NCI-H510A (cell line): ENCODE measurements at places on chromosomes 1 and 21.

DNA sequence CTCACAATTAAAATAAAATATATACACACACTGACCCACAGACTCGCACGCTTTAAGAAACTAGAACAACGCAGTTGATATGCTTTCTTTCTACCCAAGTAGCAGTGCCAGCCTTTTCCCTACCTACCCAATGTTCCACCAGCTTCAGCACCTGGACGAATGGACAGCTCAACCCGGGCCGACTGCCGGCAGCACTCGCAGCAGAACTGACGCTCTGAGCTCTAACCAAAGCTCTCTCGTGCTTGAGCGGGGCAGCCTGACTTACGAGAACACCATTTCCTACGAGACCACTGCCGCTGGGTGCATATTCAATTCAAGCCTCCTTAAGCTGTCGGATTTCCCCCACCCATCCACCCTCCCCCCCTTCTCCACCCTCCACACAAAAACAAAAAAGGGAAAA lies 127.4 kb upstream of the DPYD start:
- peak; percentile 12 for DNase-seq

- no peak for DNase-seq
Observed at GRCh38 chr1:36089393-36090121, 865 bp downstream of the ADPRS start.

- DNase-seq = no peak
Observed at GRCh38 chr1:14567056-14567455, 31.4 kb upstream of the KAZN start.

- DNase-seq = no peak
Observed at GRCh38 chr1:3474016-3474415, 19.6 kb downstream of the ARHGEF16 start.

DNA sequence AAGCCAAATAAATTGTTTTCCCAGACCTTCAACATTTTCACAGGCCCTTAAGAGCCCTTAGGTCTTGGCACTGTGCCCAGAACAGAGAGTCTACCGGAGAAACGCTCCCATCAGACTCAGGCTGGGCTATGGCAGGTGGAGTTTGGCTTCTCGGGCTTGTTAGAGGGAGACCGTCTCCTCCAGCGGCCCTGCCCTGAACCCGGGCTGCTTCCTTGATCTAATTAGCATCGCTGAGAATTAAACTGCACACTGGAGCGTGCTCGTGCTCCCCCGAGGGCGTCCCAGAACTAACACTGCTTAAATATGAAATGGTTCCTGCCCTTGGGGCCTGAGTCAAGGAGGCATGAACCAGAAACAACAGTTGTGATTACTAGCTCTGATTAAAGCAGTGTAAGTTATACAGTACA lies 634.4 kb downstream of the MATN1 start:
- DNase-seq = peak; percentile 66

- no peak for DNase-seq
Observed at GRCh38 chr21:34260277-34261008, 103.4 kb upstream of the KCNE2 start.

DNA sequence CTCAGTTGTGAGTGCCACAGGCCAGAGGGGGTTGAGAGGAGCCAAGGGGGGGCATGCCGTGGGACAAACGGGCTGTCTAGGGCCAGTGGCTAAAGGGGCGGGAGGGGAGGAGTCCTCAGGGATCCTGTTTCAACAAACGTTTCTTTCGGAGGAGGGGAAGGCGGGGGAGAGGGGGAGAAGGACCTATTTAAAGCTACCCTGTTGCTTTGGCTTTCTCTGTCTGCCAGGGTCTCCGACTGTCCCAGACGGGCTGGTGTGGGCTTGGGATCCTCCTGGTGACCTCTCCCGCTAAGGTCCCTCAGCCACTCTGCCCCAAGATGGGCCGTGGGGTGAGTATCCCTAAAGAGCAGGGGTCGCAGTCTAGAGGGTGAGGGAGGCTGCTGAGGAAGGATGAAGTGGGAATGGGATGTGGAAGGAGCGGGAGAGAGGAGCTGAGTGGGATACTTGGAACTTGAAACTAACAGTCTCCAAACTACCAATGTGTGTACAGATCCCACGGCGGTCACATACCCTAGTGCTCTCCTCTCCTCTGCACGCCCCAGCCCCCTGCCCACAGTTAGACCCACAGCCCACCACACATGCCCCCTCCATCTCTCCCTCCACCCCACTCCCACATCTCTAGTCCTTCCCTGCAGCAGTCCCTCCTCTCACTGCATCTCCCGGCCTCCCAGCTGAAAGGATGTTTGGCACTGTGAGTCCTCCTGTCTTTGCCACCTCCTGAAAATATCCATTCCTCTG lies at the start of gene ATP1A2:
TSS of gene ATP1A2 (plus strand) at position 215 of the 738 bp plus-strand sequence. CDS start at position 318, 103 bp downstream.
- DNase-seq = no peak

DNA sequence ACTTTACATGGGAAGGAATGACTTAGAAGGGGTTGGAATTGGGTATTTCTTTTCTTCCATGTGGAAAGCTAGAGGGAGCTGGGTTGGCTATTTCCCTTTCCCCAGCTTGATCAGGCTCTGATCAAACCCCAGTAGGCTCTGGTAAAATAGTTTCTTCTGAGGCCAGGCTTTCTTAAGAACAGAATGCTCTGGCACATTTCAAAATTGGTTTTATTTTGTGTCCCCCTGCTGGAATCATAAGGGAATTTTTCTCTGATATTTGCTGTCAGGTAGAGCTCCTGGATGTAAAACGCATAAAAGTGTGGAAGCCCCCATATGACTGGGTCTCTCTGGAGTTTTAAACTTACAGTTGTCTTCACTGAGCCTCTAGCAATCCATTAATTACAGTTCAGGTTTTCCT lies 17.1 kb upstream of the APOBEC4 start:
- DNase-seq = no peak

- DNase-seq = no peak
Observed at GRCh38 chr21:44440241-44441040, 14.9 kb upstream of the LRRC3 start.

GRCh38 chr1:183877053-183877720 lies 72.3 kb downstream of the RGL1 start:
- no peak for DNase-seq

GRCh38 chr1:87115891-87116290 lies 201.5 kb downstream of the HS2ST1 start:
- no peak for DNase-seq

GRCh38 chr1:201282931-201283829 lies at the start of gene PKP1:
Gene PKP1, plus strand, starts transcription at chr1:201283506. Its CDS starts 197 bp downstream, at chr1:201283703.
- DNase-seq = peak; percentile 81

DNA sequence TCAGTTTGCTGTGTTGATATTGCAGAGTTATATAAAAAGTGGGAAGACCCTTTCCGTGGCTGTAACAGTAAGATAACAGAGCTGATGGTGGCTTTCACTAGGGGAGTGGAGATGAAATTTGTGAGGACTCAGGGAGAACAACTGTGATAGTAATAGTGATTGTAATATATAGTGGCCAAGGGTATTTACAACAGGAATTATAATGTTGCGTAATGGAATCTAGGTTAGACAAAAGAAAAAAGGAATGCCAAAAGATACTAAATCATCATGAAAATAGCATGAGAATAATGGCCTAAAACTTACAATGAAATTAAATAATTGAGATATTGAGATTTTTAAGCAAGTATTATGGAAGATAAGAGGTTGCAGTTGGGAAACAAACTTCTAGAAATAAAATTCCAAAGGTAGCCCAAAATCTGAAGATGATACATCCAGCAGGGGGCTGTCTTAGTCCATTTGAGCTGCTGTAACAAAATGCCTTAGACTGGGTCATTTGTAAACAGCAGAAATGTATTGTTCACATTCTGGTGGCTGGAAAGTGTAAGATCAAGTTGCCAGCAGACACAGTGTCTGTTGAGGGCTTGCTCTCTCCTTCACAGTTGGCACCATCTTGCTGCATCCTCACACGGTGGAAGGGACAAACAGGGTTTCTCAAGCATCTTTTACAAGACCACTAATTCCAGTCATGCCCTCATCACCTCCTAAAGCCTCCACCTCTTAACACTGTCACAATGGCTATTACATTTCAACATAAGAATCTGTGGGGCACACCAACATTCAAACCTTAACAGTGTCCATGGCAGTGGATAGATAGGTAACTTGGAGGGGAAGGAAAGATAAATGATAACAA lies 711.2 kb downstream of the MRPL39 start:
- no peak for DNase-seq

- DNase-seq = no peak
Observed at GRCh38 chr21:45836268-45836655, 145.3 kb upstream of the COL6A1 start.

- DNase-seq = no peak
Observed at GRCh38 chr1:78640462-78640861, 9.2 kb upstream of the IFI44 start.

DNA sequence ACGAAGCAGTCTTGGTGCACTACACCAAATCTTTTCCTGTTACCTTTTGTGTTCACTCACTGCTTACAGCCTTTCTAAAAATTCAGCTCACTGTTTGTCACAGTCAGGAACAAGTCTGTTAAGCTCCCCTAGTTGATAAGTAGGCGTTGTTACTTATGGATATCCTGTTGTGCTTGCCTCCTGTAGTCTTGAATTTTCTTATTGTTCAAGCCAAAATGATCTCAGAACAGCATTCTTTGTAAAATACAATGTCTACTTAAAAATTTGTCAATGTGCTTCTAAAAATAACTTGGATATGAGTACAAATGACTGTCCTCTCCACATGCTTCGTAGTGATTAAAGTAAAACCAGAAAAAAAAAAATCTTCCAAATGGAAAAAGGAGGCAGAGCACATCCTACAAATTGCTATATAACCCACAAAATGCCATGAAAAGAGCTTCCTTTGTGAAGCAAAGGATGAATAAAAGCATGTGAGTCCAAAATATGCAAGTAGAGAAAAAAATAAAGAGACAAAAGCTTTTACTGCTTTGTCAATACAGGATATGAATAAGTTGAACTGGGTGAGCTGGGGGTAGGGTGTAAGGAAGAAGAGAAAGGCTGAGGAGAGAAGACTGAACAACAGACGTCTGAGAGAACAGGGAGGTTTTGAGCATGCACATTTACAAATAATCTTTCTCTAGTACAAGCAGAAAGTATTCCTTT lies 228.9 kb upstream of the ADGRL4 start:
- DNase-seq = no peak

DNA sequence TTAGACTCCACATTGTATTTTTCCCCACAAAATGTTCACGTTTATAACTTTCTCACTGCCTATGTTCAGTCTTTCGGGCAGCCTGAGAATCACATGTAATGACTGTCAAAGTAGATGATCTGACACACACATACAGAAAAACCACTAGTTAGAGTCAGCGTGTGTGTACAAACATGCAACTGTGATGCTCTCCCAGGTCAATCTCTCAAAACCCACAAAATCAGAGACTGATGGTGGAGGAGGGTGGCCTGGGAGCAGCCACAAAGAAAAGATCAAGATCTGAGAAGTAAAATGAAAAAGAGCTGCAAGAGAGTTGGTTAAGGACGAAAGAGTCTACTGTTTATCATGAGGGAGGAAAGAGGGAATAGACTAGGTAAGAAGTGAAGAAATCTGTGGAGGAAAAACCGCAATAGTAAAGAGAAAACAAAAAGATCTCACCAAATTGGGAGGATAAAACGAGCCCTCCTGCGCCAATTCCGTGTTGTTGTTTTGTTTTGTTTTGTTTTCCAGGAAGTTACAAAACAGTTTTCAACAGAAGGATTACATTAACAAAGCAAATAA lies 2.3 kb downstream of the EGLN1 start:
- DNase-seq = no peak

DNA sequence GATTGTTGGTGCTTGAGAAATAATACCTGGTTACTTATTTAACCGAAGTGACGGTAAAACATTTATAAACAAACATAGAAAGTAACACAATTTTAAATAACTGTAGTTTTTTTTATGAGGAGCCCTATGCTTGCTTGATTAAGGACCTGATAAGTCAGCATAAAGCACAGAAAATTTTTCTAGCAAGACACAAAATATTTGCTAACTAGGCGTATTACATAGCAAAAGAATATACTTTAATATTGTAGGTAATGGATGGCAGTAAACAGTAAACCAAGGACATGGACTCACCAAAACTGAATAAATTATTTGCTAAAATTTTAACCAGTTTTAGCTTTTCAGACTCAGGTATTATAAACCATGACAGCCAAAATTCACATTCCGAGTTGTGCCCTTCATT lies 90.9 kb downstream of the MAST2 start:
- DNase-seq = no peak

DNA sequence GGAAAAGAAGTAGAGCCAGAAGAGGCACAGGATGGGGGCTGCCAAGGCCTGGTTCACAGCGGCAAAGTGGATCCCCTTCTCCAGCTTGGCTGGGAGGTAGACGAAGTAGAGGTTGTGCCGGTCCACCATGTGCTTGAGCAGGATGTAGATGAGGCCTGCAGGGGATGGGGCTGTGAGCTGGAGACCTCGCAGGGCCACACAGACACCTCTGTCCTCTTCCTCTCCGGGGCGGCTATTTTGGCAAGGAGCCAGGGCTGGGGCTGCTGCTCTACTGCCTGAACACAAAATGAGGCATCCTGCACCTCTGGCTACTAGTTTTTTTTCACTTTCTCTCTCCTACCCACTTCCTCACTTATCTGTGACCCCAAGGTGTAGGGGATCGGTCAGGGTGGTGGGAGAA lies 32.3 kb downstream of the TMEM63A start:
- DNase-seq = no peak

DNA sequence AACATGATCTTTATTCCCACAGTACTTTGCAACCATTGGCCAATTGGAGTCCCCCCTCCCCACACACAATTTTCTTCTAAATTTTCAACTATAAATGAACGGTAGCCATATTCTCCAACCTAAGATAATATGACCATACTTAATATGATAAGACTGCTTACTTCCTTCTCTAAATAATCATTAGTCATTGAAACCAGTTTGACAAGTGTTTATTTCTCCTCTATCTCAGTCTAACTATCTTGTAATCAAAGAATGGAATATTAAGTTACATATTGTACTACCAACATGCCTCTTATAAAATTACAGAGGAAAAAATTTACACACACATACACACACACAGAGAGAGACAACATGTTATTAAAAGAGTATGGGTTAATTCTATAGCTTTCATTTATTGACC lies 567.4 kb upstream of the TMPRSS15 start:
- DNase-seq = no peak

DNA sequence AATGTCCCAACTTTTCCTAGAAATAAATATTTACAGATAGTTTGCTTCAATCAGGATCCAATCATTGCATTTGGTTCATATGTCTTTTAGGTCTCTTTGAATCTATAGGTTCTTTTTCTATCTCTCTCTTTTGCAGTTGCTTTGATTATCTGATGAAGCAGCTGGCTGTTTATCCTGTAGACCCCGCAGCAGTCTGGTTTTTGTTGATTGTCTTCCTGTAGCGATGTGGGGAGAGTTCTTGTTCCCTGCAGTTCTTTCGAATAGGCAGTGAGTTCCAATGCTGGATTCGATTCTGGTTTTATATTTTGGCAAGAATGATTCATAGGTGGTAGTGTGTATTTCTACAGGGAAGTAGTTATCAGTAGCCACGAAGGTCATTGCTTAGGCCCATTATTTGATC lies 7.4 kb upstream of the MIXL1 start:
- DNase-seq = no peak

GRCh38 chr1:1833916-1834325 lies 55.7 kb upstream of the NADK start:
- peak; percentile 77 for DNase-seq

GRCh38 chr21:38824124-38824822 lies 18.5 kb downstream of the ETS2 start:
- no peak for DNase-seq

GRCh38 chr21:27045281-27045985 lies 78.5 kb upstream of the ADAMTS5 start:
- DNase-seq = no peak

GRCh38 chr1:244318078-244318477 lies 133.6 kb downstream of the ADSS2 start:
- DNase-seq = no peak
